ENCODE measurements at places on chromosomes 5 and 9. TPM values are rescaled to one million over a fixed set of nuclear protein-coding genes. Genes with fewer than 3 reads are reported as not detected.

Gene CDH6
- total RNA-seq = 132 TPM

DNA sequence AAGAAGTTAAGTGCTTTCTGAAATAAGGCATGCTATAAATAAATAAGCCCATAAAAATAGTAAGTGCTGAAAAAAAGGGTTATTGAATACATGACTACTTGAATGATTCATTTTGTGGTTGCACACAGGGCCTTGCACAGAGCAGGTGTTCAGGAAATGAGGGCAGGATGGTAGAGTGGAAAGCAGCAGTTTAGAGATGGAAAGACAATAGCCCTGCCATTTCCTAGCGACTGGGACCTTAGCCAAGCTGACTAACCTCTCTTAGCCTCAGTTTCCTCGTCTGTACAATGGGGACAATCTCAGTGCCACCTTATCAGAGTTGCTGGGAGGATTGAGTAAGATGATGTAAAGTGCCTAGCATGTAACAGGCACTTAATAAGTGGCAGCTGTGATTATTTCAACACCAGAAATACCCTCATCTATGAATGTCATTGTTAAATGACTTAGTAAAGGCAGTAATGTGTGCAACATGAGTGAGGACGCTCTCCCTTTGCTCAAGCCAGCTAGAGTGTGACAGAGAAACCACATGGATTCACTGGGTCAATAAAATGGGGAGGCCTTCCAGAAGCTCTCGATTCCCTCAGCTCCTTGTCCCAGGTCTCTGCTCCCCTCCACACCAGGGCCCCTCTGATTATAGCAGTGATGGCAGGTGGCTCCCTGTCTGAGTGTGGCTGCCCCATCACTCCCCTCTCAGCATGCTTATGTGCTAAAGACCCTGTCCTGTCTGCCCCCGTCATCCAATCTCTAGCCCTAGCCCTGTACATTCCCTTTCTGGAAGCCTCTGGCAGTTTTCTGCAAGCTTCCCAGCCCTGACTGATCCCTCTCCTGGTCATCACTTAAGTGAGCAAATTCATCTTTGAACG, 16.0 kb upstream of the PHF19 start:
- no peak overlapping the region for H3K27ac ChIP-seq
- no peaks in the 10 kb centered on the region for H3K36me3 ChIP-seq
- H3K27me3 ChIP-seq = peaks cover 17% of the 10 kb centered on the region
- no peak overlapping the region for H3K4me3 ChIP-seq

GRCh38 chr5:41773799-41774198, 96.4 kb downstream of the OXCT1 start:
- H3K4me3 ChIP-seq = no peak overlapping the region
- H3K36me3 ChIP-seq = no peaks in the 10 kb centered on the region
- no peaks in the 10 kb centered on the region for H3K27me3 ChIP-seq
- no peak overlapping the region for H3K27ac ChIP-seq
- H3K4me1 ChIP-seq = peaks cover 2% of the 10 kb centered on the region

DNA sequence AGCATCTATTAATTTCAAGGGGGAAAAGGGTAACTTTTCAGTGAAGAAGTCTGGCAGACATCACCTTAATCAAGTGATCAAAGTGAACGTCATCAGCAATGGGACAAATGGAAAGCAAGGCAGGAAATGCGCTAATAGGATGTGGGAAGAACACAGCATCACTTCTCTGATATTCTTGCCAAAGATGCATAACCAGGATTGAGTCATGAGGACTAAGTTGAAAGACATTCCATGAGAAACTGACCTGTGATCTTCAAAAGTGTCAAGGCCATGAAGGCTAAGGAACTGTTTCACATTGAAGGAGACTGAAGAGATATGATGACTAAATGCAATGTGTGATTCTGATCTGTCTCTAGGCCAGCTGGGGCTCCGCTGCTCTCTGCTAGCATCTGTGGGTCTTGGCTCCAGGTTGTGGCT, 92.9 kb downstream of the NDFIP1 start:
- no peak overlapping the region for H3K4me3 ChIP-seq
- H3K4me1 ChIP-seq = no peaks in the 10 kb centered on the region

DNA sequence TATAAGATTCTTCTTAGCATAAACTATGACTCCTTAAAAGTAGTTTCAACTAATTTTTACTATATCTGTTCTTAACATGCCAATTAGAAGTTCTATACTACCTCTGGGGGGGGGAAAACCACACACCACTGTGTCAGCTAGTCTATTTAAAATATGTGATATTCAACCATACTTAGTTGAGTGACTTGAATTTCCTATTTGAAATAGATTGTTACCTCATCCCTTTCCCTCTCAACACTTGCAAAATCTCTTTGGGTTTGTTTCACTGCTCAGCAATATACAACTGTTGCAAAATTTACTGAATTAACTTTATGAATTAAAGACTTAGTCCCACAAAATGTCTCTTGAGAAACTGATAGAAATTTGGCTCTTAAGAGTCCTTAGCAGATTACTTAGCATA, 151.1 kb upstream of the POU5F2 start:
- peaks cover 28% of the 10 kb centered on the region for H3K4me1 ChIP-seq
- no peak for DNase-seq
- no peak overlapping the region for H3K27ac ChIP-seq
- no peaks in the 10 kb centered on the region for H3K36me3 ChIP-seq

- no peaks in the 10 kb centered on the region for H3K36me3 ChIP-seq
- peaks cover 13% of the 10 kb centered on the region for H3K4me1 ChIP-seq
- H3K27ac ChIP-seq = no peak overlapping the region
- no peak overlapping the region for H3K4me3 ChIP-seq
- H3K27me3 ChIP-seq = peaks cover 19% of the 10 kb centered on the region
- DNase-seq = no peak
These were observed 14.8 kb upstream of the PLEKHG4B start for GRCh38 chr5:77170-77501.

GRCh38 chr5:93941897-93942296, 200.5 kb upstream of the POU5F2 start:
- no peak overlapping the region for H3K4me3 ChIP-seq
- H3K36me3 ChIP-seq = no peaks in the 10 kb centered on the region
- H3K27me3 ChIP-seq = no peaks in the 10 kb centered on the region

DNA sequence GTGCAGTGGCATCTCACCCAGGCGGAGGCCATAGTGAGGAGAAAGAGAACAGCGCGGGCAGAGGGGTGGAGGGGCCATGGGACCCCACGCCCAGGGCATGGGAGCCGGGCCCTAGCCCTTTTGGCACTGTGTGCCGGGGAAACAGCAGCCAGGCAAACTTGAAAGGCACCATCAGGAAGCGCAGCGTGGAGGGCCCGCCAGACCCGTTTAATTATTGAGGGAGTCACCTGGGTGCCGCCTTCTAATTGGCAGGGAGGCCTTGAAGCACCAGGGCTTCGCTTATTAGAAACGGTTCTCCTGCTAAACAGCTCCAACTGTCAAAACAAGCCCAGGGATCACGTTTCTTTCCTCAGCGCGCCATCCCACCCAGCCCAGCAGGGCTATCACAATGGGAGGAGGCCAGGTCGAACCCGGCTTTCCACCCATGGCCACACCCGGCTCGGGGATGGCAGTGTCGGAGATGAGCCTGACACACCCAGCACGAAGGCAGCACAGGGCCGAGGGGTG, 104.6 kb upstream of the SARDH start:
- H3K27me3 ChIP-seq = no peaks in the 10 kb centered on the region
- H3K36me3 ChIP-seq = peaks cover 2% of the 10 kb centered on the region
- no peak overlapping the region for H3K4me3 ChIP-seq
- H3K4me1 ChIP-seq = peaks cover 14% of the 10 kb centered on the region
- peak overlapping the region; percentile 67 for H3K27ac ChIP-seq
- DNase-seq = no peak

DNA sequence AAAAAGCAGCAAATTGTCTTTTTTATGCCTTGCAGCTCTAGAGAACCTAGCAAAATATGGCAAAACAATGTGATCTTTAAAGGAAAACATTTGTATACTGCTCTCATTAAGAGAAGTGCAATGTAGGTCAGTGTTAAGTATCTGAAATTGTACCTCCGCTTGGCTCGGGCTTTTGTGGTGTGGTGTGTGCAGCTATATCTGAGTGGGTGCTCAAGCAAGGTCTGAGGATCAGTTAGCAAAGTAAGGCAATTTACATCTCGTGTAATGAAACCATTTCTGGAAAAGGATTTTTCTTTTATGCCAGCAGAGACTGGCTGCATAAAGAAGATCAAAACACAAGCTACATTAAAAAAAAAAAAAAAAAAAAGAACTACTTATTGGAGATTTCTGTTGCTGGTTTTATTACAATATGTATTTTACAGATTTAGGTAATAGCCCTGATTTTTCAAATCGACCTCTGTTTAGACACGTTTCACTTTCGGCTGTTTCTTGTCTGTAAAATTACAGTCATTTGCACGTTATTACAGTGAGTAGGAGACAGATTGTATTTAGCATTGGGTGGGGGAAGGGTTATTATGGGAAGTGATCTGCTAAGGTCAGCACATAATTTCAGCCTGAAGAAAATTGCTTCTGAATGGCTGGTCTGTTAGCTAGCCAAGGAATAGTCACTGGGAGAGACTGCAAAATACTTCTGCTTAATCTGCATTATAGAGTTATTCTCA, 7.9 kb upstream of the ZNF608 start:
- no peaks in the 10 kb centered on the region for H3K36me3 ChIP-seq
- H3K4me1 ChIP-seq = peaks cover 29% of the 10 kb centered on the region
- no peak overlapping the region for H3K4me3 ChIP-seq
- DNase-seq = no peak
- no peaks in the 10 kb centered on the region for H3K27me3 ChIP-seq

GRCh38 chr5:45437752-45438151, 258.4 kb downstream of the HCN1 start:
- H3K27ac ChIP-seq = no peak overlapping the region
- no peaks in the 10 kb centered on the region for H3K27me3 ChIP-seq
- no peak for DNase-seq
- H3K4me3 ChIP-seq = no peak overlapping the region
- no peaks in the 10 kb centered on the region for H3K36me3 ChIP-seq
- no peaks in the 10 kb centered on the region for H3K4me1 ChIP-seq

DNA sequence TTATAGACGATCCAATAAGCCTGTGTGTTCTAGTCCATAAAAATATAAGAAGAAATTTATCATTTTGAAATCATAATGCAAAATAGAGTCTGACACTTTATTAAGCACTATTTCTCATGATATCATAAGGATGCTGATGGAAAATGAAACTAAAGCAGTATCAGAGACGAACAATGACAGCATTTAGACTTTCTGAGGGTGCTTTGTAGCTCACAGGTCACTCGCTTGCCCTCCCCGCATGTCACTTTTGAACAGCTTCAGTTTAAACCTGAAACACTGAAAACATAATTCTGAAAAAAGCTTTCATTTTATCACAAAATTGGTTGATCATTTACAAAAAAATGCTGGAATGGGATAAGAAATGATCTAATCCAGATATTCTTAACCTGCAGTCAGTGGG, 247.1 kb downstream of the EBF1 start:
- no peak overlapping the region for H3K4me3 ChIP-seq
- peaks cover 6% of the 10 kb centered on the region for H3K4me1 ChIP-seq
- peaks cover 49% of the 10 kb centered on the region for H3K27me3 ChIP-seq
- no peak for DNase-seq

GRCh38 chr9:113520109-113520642, 56.6 kb downstream of the RGS3 start:
- no peak overlapping the region for H3K4me3 ChIP-seq
- no peak overlapping the region for H3K27ac ChIP-seq

GRCh38 chr9:880725-881124, 39.2 kb downstream of the DMRT1 start:
- no peak overlapping the region for H3K4me3 ChIP-seq
- H3K4me1 ChIP-seq = peaks cover 5% of the 10 kb centered on the region
- H3K36me3 ChIP-seq = no peaks in the 10 kb centered on the region
- DNase-seq = no peak

Data from progenitor cell of endocrine pancreas (in vitro differentiated cells).